ENCODE measurements at places on chromosomes 5 and 9.

GRCh38 chr5:62621280-62621679, 42.7 kb downstream of the LRRC70 start:
- no peak overlapping the region for H3K27ac ChIP-seq
- H3K4me1 ChIP-seq = no peaks in the 10 kb centered on the region
- H3K27me3 ChIP-seq = no peaks in the 10 kb centered on the region
- no peak overlapping the region for H3K4me3 ChIP-seq
- H3K36me3 ChIP-seq = no peaks in the 10 kb centered on the region

DNA sequence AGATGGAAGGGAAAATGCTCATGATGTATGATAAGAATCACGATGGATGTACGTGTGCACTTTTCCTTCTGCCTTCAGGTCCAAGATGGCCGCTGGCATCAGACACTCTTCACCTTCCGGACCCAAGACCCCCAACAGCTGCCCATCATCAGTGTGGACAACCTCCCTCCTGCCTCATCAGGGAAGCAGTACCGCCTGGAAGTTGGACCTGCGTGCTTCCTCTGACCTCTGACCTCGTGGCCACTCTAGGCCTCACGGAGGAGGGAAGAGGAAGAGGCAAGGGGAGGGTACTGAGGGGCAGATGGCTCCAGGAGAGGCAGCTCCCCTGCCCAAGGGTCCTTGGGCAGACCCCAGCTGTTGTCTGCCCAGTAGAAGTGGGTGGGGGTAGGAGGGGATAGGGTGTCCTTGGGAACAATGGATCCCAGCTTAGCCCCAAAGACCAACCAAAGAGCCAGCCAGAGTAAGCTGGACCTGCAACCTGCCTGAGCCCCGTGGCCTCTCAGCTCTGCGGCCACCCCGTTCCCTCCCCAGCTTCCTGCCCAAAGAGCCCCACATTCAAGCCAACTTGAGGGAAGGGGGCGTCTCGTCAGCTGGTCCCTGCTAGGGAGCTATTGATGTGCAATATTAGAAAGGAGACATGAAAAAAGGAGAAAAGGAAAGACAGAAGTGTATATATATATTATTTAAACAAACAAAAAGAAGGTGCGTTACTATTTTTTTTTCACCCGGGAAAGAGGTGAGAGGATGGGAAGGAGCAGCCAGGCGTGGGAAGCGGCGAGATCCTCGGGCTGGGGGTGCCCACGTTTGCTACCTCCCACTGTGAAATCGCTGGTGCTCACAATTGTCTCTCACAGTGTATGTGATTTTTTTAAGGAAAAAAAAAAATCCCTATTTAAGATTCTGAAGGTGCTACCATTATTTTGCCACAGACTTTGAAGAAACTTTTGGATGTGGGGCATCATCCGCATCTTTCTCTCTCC, 12.1 kb upstream of the ORM1 start:
- no peaks in the 10 kb centered on the region for H3K36me3 ChIP-seq
- H3K27ac ChIP-seq = no peak overlapping the region
- H3K4me1 ChIP-seq = peaks cover under 1% of the 10 kb centered on the region
- H3K4me3 ChIP-seq = no peak overlapping the region

GRCh38 chr9:21016701-21017491, 14.5 kb downstream of the HACD4 start:
- no peak overlapping the region for H3K4me3 ChIP-seq
- DNase-seq = no peak
- H3K4me1 ChIP-seq = no peaks in the 10 kb centered on the region
- H3K27ac ChIP-seq = no peak overlapping the region
- H3K36me3 ChIP-seq = peaks cover 11% of the 10 kb centered on the region

- no peak for DNase-seq
- H3K27me3 ChIP-seq = no peaks in the 10 kb centered on the region
- no peaks in the 10 kb centered on the region for H3K36me3 ChIP-seq
- H3K27ac ChIP-seq = no peak overlapping the region
- no peaks in the 10 kb centered on the region for H3K4me1 ChIP-seq
Observed at GRCh38 chr5:117792476-117792875, 1195.9 kb downstream of the DTWD2 start.

DNA sequence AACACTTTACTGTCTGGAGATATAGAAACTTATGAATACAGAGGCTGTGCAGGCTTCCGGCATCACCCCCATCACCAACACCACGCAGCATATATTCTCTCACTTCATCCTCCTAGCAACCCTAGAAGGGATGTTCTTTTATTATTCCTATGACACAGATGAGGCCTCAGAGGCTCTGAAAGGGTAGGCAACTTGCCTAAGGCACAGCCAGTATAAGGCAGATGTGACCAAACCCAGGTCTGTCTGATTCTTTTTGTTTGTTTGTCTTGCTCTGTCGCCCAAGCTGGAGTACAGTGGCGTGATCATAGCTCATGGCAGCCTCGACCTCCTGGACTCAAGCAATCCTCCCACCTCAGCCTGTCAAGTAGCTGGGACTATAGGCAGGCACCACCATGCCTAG, 22.8 kb upstream of the CORO2A start:
- H3K4me1 ChIP-seq = no peaks in the 10 kb centered on the region
- DNase-seq = no peak
- no peaks in the 10 kb centered on the region for H3K36me3 ChIP-seq
- no peak overlapping the region for H3K27ac ChIP-seq
- no peaks in the 10 kb centered on the region for H3K27me3 ChIP-seq
- H3K4me3 ChIP-seq = no peak overlapping the region

DNA sequence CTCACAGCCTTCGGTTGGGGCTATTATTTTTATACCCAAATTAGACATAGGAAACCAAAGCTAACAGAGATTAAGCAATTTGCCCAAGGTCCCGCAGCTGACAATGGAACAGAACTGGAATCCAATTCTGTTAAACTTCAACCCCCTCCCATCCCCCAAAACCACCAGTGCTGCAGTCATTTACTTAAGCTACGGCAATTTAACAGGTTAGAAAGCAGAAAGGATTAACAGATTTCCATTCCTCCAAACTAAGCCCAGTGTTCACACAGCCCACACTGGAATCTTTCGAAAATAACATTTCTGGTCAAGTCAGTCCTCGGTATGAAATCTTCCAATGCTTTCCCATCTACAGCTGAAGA, 1023.1 kb upstream of the DMAC1 start:
- H3K36me3 ChIP-seq = no peaks in the 10 kb centered on the region
- no peak overlapping the region for H3K4me3 ChIP-seq
- DNase-seq = no peak
- H3K4me1 ChIP-seq = no peaks in the 10 kb centered on the region
- no peaks in the 10 kb centered on the region for H3K27me3 ChIP-seq

GRCh38 chr5:107948377-107948776, 277.6 kb upstream of the EFNA5 start:
- no peaks in the 10 kb centered on the region for H3K4me1 ChIP-seq
- no peak overlapping the region for H3K27ac ChIP-seq
- H3K36me3 ChIP-seq = no peaks in the 10 kb centered on the region
- no peak overlapping the region for H3K4me3 ChIP-seq
- no peak for DNase-seq

GRCh38 chr9:126394802-126395201, 68.2 kb downstream of the MVB12B start:
- no peak overlapping the region for H3K27ac ChIP-seq
- DNase-seq = no peak
- no peaks in the 10 kb centered on the region for H3K27me3 ChIP-seq
- no peak overlapping the region for H3K4me3 ChIP-seq
- no peaks in the 10 kb centered on the region for H3K36me3 ChIP-seq
- peaks cover 30% of the 10 kb centered on the region for H3K4me1 ChIP-seq

GRCh38 chr5:42587096-42587723, 164.0 kb downstream of the GHR start:
- no peak overlapping the region for H3K27ac ChIP-seq
- no peaks in the 10 kb centered on the region for H3K36me3 ChIP-seq
- H3K4me3 ChIP-seq = no peak overlapping the region

DNA sequence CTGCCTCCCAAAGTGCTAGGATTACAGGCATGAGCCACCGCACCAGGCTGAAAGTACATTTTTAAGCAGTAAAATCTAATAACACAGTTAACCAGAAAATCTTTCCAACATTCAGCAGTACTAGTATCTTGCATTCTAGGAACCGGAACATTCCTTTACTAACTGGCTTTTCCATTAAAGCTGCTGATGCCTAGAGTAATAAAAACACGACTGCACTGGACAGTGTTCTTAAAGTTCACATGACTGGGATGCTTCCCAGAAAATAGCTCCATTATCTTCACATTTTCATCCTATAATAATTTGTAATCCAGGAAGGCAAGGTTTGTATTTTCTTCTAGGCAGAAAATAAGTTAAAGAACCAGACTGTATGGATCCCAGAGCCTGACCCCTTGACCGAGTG, 9.8 kb downstream of the PTPN3 start:
- H3K4me3 ChIP-seq = no peak overlapping the region
- no peaks in the 10 kb centered on the region for H3K36me3 ChIP-seq
- H3K4me1 ChIP-seq = no peaks in the 10 kb centered on the region
- no peak for DNase-seq
- H3K27ac ChIP-seq = no peak overlapping the region

GRCh38 chr5:5671823-5672222, 249.3 kb downstream of the ICE1 start:
- H3K4me3 ChIP-seq = no peak overlapping the region
- no peak for DNase-seq
- H3K27ac ChIP-seq = no peak overlapping the region

GRCh38 chr5:124342027-124342471, 404.4 kb downstream of the ZNF608 start:
- no peaks in the 10 kb centered on the region for H3K4me1 ChIP-seq
- H3K27ac ChIP-seq = no peak overlapping the region
- no peak for DNase-seq
- no peak overlapping the region for H3K4me3 ChIP-seq
- H3K36me3 ChIP-seq = no peaks in the 10 kb centered on the region

DNA sequence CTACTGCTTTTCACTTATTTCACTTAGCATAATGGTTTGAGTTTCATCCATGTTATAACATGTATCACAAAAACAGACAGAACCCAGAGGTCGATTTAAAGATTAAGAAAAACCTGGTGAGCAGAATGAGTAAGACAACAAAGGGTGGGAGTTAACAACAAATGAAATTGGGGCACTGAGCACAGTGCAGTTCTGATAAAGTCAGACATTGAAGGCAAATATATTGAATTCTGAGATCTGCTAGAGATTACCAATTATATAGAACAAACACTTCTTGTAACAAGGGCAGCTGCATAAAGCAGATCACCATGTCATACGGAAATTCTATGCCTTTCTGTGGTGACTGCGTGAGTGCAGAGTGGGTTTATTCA, 517.3 kb upstream of the RORB start:
- H3K4me1 ChIP-seq = no peaks in the 10 kb centered on the region
- H3K4me3 ChIP-seq = no peak overlapping the region
- no peak overlapping the region for H3K27ac ChIP-seq
- no peak for DNase-seq

GRCh38 chr9:94638335-94639060, 820 bp downstream of the FBP1 start:
- H3K36me3 ChIP-seq = no peaks in the 10 kb centered on the region
- H3K27me3 ChIP-seq = no peaks in the 10 kb centered on the region
- DNase-seq = no peak
- H3K4me3 ChIP-seq = no peak overlapping the region
- no peak overlapping the region for H3K27ac ChIP-seq
- H3K4me1 ChIP-seq = peaks cover 11% of the 10 kb centered on the region

GRCh38 chr5:74352256-74352655, 288.3 kb downstream of the ENC1 start:
- H3K27ac ChIP-seq = no peak overlapping the region
- no peaks in the 10 kb centered on the region for H3K36me3 ChIP-seq
- no peak overlapping the region for H3K4me3 ChIP-seq
- no peak for DNase-seq

Measured in CD4-positive, alpha-beta memory T cell (primary cell).